ENCODE measurements at places on chromosomes 2 and 18. TPM values are rescaled to one million over a fixed set of nuclear protein-coding genes. Genes with fewer than 3 reads are reported as not detected.

CFAP65 gene
- polyA plus RNA-seq, result 0.01 TPM

CPLX4 gene
- not detected for polyA plus RNA-seq

LIMS3 gene
- 0.15 TPM for polyA plus RNA-seq

IL1RN gene
- 1,363 TPM for polyA plus RNA-seq

ACOXL gene
- not detected for polyA plus RNA-seq

Measured in esophagus (tissue), 2 donors.